ENCODE measurements at places on chromosomes 2 and 18.
A peak's percentile ranks its signal among the peaks of the same experiment; 100 is the strongest.

GRCh38 chr2:1607236-1607920 is 136.9 kb downstream of the PXDN start:
- DNase-seq, result no peak

DNA sequence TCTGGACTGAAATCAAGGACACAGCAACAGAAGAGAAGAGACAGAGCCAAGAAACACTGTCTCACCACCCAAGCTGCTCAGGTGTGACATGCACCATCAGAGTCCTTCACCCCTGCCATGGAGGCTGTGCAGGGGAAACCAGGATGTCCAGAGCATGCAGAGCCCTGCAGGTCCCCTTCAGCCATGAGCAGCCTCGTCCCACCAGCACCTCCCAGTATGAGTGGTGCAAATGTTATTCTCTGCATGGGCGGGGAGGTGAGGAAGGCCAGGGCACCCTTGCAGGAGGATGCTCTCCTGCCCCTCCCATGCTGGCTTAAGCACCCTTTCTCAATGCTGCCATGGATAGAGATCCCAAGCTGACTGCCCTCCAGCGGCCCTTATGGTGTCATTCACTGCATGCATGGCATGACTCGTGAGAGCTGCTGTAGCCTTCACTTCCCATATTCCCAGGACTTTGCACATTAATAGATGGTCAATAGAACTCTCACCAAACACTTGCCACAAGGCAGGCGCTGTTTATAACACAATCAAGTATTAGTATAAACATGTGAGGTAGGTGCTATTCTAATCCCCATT is 171.0 kb downstream of the ANAPC1 start:
- no peak for DNase-seq

DNA sequence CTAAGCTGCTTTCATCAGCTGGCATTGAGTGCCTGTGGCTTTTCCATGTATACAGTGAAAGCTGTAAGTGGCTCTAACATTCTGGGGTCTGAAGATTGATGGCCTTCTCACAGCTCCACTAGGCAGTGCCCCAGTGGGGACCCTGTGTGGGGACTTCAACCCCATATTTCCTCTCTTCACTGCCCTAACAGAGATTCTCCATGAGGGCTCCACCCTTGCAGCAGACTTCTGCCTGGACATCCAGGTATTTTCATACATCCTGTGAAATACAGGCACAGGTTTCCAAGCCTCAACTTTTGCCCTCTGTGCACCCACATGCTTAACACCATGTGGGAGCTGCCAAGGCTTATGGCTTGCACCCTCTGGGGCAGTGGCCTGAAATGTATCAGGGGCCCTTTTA is 188.2 kb upstream of the SYT4 start:
- no peak for DNase-seq

- peak; percentile 87 for DNase-seq
These were observed 15.2 kb upstream of the DNPEP start for GRCh38 chr2:219402665-219403515.

DNA sequence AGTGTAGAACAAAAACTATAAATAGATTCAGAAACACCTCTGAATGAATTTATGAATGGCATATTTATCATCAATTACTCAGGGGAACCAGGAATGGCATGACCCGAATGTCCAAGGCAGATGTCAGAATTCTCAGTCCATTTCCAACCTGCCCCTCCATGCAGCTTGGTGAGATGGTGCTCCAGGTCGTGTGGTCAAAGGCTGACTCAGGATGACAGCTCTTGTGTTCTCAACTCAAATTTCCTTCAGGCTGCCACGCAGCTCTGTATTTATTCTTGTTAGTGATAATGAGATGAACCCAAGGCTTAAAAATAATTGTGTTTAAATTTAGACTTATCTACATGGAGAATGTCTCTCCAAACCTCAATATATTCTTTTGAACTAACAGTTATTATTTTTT is 146.9 kb downstream of the METTL4 start:
- DNase-seq, result no peak

DNA sequence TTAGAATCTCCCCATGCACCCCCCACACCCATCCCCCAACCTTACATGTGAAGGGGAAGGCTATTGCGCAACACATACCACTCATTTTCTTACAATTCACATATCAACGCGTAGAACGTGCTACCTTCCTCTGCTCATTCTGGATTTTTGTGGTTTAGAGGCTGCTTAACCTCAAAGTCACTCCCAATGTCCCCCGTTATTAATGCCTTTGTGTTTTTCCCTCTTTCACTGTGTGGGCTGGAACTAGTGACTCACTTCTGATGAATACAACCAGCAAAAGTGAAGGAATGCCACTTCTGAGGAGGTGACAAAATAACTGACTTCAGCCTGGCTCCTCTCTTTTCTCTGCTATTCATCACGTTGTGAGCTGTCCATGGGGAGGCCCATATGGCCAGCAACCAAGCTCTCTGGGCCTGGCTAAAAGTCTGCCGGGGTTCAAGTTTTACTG is 342.5 kb upstream of the NXPH2 start:
- DNase-seq, result peak; percentile 3

GRCh38 chr2:113846429-113846828 is 43.5 kb upstream of the ACTR3 start:
- no peak for DNase-seq

DNA sequence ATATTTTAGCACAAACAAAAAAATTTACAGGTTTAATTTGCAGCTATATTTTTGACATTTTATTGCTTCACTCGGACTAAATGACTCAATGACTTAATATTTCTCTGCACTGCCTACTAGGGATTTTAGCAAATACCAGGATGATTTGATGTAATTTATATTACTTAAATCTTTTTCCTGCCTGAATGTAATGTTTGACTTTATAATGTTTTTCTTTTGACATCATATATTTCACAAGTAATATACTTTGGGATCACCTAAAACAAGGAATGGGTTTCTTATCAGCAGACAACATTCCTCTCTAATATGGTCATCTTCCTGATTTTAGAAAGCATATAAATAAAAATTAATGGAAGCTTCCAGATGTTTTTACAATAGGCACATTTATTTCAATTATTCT is 253.2 kb upstream of the EPC2 start:
- DNase-seq, result peak; percentile 39

DNA sequence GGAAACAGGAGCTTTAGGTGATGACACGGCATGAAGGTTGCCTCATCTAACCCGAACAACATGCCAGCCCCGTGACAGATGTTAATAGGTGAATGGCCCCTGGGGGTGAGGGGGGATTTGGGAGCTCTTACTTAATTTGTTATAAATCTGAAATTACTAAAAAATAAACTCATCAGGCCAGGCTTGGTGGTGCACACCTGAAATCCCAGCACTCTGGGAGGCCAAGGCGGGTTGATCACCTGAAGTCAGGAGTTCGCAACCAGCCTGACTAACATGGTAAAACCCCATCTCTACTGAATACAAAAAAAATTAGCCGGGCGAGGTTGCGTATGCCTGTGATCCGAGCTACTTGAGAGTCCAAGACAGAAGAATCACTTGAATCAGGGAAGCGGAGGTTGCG is 6.1 kb downstream of the STK25 start:
- no peak for DNase-seq

Data from GM03348 (cell line).